Caki2 (cell line): ENCODE measurements at places on chromosomes 1 and 21. TPM values are rescaled to one million over a fixed set of nuclear protein-coding genes. Genes with fewer than 3 reads are reported as not detected.

GRCh38 chr1:204744107-204744779 lies 58.7 kb upstream of the LRRN2 start:
- DNase-seq = no peak

Gene FLG2
- not detected in 2 replicates for total RNA-seq

DNA sequence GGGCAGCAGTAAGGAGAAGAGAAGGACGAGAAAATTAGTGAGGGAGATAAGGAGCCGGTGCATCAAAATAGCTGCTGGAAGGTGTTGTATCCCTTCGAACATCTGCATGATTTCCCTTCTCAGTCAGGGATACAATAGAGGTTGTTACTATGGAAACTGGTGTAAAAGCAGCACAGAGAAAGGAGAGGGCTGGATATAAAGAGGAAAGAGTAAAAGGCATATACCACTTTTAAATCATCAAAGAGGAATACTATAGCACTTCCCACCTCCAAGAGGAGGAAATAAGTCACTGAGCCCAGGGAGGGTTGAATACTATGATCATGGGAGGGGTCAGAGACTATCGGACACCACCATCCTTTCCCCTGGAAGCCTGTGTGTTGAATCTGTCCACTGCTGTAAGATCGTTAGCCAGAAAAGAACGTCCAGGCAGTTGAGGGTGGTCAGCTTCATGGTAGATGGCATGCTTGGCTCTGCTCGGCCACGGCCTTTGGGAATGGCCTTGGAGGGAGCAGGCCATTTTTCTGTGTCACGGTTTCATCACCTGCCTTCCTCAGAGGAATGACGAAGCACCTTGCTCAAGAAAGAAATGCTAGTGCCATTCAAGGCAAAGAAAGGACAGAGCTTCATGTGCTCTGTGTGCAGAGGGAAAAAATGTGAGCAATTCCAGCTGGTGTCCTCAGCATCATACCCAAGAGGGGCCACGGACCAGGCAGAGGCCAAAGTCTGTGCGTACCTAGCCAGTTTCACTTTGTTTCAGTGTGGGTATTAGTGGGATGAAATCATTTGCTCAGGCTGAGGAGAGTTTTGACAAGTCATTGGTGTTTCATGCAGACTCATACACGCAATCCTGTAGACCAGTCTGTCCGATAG lies 64.2 kb downstream of the IRF2BP2 start:
- no peak for DNase-seq

DNA sequence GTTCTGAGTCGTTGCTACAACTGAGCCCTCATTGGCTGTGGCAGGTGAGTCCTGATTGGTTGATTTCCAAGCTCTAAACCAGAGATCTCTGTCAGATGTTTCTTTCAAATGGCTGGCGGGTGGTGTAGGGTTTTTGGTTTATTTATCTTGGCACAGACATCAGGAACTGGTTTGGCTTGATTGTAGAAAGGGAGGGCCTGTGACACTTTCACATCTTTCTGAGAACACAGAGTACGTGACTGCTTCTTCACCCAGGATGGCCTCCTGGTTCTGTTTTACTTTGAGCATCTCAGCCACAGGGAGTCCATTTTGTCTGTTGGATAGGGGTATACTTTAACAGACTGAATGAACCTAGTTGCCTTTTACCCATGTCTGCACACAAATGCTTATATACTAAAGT lies 89.4 kb upstream of the GPR52 start:
- DNase-seq = no peak

GRCh38 chr1:112458756-112459155 lies 50.0 kb upstream of the WNT2B start:
- no peak for DNase-seq

DNA sequence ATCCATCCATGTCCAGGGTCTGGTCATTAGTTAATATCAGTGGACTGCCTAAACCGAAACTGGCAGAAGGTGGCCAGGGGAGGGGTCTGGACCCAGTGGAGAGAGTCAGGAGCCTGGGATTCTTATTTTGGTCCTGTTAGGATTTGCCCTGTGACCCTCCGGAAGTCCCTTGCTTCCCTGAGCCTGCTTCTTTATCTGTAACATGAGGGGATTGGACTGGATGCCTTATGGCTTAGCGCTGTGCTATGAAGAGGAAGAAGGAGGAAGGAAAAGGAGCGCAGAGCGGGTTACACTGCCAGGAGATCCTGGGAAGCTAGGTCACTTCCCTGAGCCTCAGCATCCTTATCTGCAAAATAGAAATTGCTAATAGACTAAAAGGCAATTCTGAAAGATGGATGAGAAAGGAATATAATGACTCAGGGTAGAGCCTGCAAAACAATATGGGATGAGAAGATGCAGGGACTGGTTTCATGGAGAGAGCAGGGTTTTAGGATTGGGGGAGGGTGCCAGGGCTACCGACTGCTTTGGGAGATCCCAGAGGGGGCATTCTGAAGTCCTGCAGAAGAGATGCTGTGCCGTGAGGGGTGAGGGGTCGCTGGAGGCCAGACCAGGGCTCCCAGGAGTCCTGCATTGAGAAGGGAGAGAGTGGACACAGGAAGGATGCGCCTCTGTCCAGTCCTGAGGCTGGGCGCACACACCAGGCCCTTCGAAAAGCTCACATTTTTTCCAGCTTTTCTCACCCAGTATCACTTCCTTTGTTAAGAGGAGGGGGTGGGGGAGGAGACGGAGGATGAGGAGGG lies 460 bp upstream of the ADORA1 start:
- DNase-seq = peak; percentile 12

Gene PTCH2
- total RNA-seq = not detected in 2 replicates
